ENCODE measurements at places on chromosomes 13 and 19.

- H3K4me3 ChIP-seq, result no peak overlapping the region
- H3K36me3 ChIP-seq, result no peaks in the 10 kb centered on the region
- no peak overlapping the region for H3K27ac ChIP-seq
- H3K4me1 ChIP-seq, result no peaks in the 10 kb centered on the region
- H3K27me3 ChIP-seq, result no peaks in the 10 kb centered on the region
Observed at GRCh38 chr13:66218583-66218982, 1011.6 kb downstream of the PCDH9 start.

DNA sequence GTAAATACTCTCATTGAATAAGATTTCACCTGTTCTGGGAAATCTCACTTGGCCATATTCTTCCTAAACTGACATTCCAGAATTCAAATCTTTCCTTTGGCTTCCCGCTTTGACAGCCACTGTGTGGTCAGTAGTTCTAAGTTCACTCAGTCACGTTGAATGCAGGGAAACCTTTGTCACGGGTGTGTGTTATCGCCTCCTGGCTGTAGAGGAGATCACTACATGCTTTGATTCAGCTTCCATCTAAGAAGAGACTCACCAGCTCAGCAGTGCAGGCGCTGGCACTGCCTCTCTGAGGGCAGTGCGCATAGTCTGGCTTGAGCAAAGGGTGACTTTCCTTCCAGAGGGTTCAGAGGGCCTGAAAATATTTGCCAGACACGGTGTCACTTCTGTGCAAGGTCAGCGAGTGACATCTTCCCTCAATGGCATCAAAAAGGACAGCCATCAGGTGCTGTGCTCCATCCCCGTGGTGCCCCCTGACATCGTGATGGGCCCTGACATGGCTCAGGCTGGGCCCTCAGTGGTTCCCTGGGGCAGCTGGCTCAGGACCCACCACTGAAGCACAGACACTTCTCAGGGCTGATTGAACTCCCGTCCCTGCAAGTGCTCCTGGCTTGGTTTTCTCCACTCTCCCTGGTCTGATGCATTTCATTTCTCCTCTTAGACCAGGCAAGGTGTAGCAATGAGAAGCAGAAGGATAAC, 635.4 kb upstream of the ARGLU1 start:
- no peaks in the 10 kb centered on the region for H3K36me3 ChIP-seq
- no peak overlapping the region for H3K4me3 ChIP-seq
- H3K4me1 ChIP-seq, result no peaks in the 10 kb centered on the region
- H3K27me3 ChIP-seq, result no peaks in the 10 kb centered on the region
- no peak for DNase-seq

GRCh38 chr19:5271145-5271544, 69.5 kb downstream of the PTPRS start:
- no peak overlapping the region for H3K4me3 ChIP-seq
- no peaks in the 10 kb centered on the region for H3K27me3 ChIP-seq
- DNase-seq, result no peak
- no peaks in the 10 kb centered on the region for H3K4me1 ChIP-seq

GRCh38 chr13:99379856-99380801, 72.9 kb upstream of the GPR183 start:
- H3K36me3 ChIP-seq, result no peaks in the 10 kb centered on the region
- no peaks in the 10 kb centered on the region for H3K27me3 ChIP-seq
- H3K4me1 ChIP-seq, result peaks cover 92% of the 10 kb centered on the region
- H3K27ac ChIP-seq, result peak overlapping the region; percentile 30

GRCh38 chr19:22491746-22492145, 69.6 kb upstream of the ZNF98 start:
- H3K4me3 ChIP-seq, result no peak overlapping the region
- H3K4me1 ChIP-seq, result no peaks in the 10 kb centered on the region
- no peak for DNase-seq
- no peaks in the 10 kb centered on the region for H3K27me3 ChIP-seq

DNA sequence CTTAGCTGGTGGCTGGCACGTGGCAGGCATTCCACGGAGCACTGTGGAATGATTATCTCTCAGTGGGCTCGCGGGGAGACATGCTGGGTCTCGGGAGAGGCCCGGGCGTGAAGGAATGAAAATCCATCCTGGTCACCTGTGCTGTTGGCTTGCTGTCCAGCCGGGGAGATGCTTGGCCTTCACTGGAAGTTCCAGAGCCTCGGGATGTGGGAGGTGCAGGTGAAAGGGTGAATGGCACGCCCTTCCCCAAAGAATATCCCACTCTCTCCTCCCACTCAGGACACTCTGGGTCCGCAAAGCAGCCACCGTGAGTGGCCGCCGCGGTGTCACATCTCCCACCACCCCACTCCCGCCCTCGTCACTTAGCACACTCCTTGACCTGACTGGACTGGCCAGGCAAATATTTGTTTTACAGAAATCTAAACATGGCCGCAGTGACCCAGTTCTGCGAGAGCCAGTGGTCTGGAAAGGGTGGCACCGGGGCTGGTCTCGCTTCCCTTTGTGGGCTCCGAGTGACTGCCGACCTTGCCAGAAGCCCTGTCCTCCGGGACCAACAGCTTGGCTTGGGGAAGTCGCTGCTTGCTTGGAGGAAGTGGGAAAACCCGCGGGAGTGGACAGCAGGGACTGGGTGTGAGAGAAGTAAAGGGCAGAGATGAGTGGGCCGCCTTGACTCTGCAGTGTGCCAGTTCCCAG, 8.0 kb downstream of the DPP9 start:
- no peak overlapping the region for H3K4me3 ChIP-seq
- no peak overlapping the region for H3K27ac ChIP-seq
- DNase-seq, result no peak
- no peaks in the 10 kb centered on the region for H3K27me3 ChIP-seq

- DNase-seq, result no peak
- H3K27ac ChIP-seq, result no peak overlapping the region
- no peaks in the 10 kb centered on the region for H3K27me3 ChIP-seq
- no peaks in the 10 kb centered on the region for H3K4me1 ChIP-seq
Observed at GRCh38 chr13:63425131-63425530, 2009.5 kb upstream of the PCDH20 start.

DNA sequence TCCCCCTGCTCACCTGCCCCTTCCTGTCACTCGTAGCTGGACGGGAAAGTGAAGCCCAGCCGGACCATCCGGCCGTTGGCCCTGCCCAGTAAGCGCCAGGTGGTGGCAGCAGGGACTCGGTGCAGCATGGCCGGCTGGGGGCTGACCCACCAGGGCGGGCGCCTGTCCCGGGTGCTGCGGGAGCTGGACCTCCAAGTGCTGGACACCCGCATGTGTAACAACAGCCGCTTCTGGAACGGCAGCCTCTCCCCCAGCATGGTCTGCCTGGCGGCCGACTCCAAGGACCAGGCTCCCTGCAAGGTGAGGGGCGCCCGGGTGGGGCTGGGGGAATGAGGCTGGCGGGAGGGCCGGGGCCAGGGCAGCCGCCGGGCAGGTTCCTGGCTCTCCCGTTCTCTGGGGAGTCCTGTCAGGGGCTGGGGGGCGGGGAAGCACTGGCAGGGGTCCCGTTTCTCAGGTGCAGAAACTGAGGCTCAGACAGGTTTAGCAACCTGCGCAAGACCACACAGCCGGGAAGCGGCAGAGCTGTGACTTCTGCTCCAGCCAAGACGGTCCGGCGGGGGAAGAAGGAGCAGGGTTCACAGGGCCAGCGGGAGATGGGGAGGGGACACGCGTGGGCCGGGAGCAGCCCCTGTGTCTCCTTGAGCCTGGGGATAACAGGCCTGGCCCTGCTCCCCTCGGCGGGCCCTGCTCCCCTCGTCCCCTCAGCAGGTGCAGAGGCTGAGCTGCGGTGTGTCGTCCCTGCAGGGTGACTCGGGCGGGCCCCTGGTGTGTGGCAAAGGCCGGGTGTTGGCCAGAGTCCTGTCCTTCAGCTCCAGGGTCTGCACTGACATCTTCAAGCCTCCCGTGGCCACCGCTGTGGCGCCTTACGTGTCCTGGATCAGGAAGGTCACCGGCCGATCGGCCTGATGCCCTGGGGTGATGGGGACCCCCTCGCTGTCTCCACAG, 5.3 kb downstream of the GZMM start:
- no peak overlapping the region for H3K4me3 ChIP-seq
- peaks cover 9% of the 10 kb centered on the region for H3K36me3 ChIP-seq
- DNase-seq, result peak; percentile 47
- H3K27me3 ChIP-seq, result no peaks in the 10 kb centered on the region

DNA sequence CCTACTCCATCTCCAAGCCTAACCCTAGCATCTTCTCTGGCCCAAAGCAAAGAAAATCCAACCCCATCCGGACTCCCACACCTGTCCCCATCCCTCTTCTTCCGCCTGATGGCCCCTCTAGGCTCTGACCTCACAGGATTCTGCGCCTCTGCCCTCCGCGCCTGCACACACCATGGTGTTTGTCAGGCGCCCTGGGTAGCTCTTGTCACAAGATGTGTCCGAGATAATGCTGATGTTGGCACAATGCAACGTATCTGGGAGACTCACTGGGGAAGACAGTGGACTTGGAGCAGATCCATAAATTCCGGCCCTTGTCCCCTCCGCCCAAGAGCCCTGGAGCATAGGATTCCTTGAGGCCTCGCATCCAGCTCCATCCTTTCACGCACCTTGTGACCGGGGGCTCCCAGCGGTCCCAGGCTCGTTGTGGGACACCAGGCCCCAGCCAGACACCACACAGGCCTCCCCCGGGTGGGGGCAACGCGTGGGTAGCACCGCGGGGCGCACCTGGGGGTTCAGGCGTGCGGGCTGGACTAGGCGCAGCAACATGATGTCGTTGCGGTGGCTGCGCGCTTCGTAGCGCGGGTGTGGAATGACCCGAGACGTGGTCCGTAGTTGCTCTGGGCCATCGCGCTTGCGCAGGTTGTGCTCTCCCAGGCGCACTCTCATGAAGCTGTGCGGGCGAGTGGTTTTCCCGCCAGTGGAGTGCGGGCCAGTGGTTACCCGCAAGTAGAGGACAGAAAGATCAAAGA, 3.1 kb upstream of the KLK1 start:
- H3K36me3 ChIP-seq, result no peaks in the 10 kb centered on the region
- no peaks in the 10 kb centered on the region for H3K4me1 ChIP-seq
- no peak overlapping the region for H3K27ac ChIP-seq

GRCh38 chr19:44777715-44778347, at the start of gene CBLC:
TSS of gene CBLC (plus strand) at chr19:44777890. CDS start at chr19:44777932, 42 bp downstream.
- no peaks in the 10 kb centered on the region for H3K27me3 ChIP-seq
- no peak within 1 kb of the TSS for H3K27ac ChIP-seq
- no peak within 1 kb of the TSS for H3K4me3 ChIP-seq

- no peak for DNase-seq
- H3K4me3 ChIP-seq, result no peak overlapping the region
- no peak overlapping the region for H3K27ac ChIP-seq
Observed at GRCh38 chr13:21709697-21710096, 38.8 kb downstream of the FGF9 start.

DNA sequence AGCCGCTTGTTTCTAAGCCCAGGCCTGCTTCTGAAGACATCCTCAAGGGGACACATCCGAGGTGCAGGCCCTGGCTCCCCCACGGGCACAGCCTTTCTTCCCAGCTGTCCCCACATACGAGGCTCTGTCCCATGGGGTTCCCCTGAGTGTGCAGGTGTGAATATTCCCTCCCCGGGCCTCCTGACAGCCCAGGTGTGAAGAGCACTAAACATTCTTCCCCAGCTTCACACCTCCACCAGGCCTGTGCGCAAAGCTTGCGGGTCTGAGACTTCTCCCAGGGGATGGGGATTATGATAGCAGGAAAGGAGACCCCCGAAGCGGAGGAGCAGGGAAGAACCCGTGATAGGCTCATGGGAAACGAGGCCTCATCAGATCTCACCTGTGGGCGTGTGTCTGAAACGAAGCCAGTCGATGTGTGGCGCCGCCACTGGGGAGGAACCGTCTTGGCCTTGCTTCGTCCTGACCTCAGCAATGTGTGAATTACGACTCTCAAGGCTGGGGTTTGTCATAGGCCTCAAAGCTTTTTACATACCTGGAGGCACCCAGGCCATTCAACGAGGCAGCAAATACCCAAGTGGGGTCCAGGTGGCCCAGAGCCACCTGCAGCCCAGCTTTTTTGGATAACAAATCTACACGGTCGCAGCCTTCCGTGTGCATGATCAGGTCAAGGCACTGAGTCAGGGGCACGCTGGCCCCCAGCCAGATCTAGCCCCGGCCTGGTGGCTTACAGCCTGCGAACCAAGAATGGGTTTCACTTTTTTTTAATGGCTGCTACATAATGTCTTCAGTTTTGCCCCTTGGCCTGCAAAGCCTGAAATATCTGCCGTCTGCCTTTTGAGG, 134.3 kb downstream of the STK24 start:
- no peaks in the 10 kb centered on the region for H3K36me3 ChIP-seq
- H3K4me3 ChIP-seq, result no peak overlapping the region
- H3K27me3 ChIP-seq, result no peaks in the 10 kb centered on the region
- no peak for DNase-seq
- peaks cover 11% of the 10 kb centered on the region for H3K4me1 ChIP-seq

DNA sequence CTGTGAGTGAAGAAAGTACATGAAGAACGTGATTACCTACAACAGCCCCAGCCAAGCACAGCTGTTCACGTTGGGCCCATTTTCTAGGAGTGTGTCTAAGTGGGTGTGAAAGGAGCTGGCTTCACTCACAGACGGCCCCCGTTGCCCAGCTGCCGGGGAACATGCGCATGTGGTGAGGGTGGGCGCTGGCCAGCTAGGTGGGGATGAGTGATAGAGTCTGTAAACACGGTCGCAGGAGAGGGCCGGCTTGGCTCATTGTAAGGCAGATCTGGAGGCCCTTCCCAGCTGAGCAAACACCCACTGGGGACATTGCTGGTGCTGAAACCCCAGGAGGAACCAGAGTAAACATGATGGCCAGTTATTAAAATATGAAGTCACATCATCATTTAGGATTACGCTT, 160.5 kb downstream of the TEX29 start:
- no peaks in the 10 kb centered on the region for H3K27me3 ChIP-seq
- no peaks in the 10 kb centered on the region for H3K36me3 ChIP-seq
- H3K4me1 ChIP-seq, result no peaks in the 10 kb centered on the region
- no peak overlapping the region for H3K27ac ChIP-seq
- no peak for DNase-seq

GRCh38 chr13:85631801-85632200, 167.4 kb downstream of the SLITRK6 start:
- no peak for DNase-seq
- H3K36me3 ChIP-seq, result no peaks in the 10 kb centered on the region
- no peak overlapping the region for H3K4me3 ChIP-seq
- no peaks in the 10 kb centered on the region for H3K4me1 ChIP-seq
- H3K27me3 ChIP-seq, result no peaks in the 10 kb centered on the region

DNA sequence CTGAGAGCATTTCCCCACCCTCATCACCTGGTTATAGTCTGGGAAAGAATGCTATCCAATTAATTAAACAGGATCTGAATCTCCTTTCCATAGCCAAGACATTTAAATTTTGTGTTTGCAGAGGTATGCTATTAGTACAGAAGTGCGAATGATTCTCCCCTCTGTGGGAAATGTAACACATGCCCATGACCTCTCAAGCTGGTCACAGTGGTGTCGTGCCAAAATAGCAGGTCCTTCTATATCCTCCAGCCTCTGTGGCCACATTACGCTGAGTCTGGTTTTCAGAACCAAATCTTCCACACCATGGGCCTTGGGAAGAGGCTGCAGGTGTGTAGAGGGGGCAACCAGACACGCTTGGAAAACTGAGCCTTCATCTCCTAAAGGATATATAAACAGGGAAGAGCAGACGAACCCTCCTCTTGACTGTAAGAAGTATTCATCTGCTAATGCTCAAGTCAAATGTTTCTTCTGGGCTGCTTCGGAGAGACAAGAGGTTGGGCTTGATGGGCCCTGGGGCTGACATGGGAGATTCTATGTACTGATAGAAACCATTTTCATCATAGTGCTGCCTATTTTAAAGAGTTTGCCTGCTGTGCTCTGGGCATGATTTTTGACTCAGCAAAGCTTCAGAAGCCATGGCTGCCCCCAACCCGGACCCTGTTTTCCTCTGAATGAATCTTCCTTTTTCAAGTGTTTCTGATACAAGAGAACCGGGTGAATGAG, 197.6 kb downstream of the DNAJC15 start:
- H3K36me3 ChIP-seq, result no peaks in the 10 kb centered on the region
- H3K27ac ChIP-seq, result no peak overlapping the region
- no peak for DNase-seq
- no peaks in the 10 kb centered on the region for H3K4me1 ChIP-seq
- H3K27me3 ChIP-seq, result no peaks in the 10 kb centered on the region

Measured in CD8-positive, alpha-beta memory T cell (primary cell).